GM23248 (cell line): ENCODE measurements at places on chromosomes 7 and 10.
A peak's percentile ranks its signal among the peaks of the same experiment; 100 is the strongest.

DNA sequence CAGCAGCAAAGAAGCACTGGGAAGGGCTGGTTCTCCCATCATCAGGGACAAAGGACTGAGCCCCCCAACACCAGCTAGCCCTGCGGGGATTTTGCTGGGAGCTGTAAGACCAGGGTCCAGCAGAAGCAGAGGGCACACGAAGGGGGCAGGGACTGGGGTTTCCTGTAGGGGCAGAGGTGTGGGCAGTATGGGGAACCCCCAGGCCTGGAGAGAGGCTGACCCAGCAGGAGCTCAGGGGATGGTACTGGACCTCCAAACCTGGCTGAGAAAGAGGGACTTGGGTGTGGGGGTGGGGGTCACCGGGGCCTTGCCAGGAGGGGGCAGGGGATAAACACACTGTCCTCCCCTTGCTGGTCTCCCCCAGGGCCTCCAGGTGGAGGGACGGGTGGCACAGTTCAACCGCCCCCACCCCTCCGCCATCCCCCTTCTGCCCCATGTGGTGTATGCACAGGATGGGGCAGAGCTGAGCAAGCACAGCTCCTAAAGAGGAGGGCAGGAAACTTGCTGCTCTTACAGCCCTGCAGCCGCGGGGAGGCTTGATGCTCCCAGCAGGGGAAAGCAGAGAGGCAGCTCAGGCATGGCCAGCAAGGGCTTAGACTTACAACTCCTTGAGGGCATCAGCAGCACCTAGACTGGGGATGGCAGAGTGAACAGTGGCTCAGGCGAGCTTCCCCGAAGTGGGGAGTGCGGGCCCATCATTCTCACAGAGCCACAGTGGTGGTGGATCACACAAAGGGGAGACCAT is 12.4 kb upstream of the RET start:
- DNase-seq: no peak

DNA sequence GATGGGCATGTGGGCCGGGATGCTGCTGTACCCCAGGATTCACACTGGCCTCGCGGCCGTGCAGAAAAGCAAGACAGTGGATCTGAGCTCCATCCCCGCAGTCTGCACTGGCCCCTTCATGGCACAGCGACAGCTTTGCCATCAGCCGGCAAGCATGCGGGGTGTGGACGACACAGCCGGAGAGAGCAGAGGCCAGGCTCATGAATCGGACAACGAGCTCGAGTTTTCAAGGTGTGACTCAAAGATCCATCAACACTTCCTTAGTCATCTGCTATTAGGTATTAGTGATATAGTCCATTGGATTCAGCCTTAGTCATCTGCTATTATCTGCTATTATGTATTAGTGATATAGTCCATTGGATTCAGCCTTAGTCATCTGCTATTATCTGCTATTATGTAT is 254.7 kb downstream of the KLF6 start:
- peak; percentile 79 for DNase-seq

DNA sequence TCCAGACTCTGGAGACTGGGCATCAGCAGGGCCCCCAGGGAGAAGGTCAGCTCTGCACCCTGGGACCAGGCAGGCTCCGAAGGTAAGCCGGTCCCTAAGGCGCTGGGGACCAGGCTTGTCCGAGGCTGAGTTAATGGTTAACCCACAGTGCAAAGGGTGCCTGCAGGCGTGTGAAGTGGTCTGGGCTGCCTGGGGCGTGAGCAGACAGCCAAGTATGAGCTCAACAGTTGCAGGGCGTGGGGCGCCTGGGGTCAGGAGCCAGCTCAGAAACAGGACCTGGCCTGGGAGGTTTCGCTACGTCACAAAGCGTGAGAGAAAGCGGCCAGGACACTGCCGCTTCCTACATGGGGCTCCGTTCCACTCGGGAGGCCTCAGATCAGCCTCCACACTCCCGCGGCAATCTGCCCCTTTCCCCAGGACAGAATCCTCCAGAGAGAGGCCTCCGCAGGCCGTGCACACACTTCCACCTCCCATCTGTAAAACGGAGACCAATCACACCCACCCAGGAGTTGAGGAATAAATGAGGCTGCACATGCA is 16.0 kb downstream of the PDGFA start:
- DNase-seq: no peak

DNA sequence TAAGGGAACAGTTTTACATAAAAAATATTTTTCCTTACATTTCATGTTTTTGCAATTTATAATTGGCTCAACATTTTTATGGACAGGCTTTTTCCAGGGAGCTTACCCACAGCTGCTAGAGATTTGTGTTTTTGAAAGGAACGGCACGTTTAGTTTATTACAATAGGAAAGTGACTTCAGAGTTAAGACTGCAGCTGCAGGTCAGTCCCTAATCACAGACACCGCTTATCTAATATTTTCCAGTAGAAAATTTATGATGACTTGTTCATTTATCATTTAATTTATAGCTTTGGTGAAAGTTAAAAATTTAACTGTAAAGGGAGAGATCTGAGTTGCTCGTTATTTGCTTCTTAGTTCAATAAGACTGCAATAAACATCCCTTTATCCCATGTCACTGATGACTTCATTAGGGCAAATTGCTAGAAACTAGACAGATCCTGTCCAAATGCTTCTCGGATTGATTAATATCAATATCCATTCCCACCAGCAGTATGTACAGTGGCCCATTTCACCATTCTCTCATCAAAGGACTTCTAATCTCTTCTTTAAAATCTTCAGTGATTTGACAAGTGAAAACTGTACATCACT is 97.0 kb upstream of the ODAD2 start:
- peak; percentile 7 for DNase-seq

DNA sequence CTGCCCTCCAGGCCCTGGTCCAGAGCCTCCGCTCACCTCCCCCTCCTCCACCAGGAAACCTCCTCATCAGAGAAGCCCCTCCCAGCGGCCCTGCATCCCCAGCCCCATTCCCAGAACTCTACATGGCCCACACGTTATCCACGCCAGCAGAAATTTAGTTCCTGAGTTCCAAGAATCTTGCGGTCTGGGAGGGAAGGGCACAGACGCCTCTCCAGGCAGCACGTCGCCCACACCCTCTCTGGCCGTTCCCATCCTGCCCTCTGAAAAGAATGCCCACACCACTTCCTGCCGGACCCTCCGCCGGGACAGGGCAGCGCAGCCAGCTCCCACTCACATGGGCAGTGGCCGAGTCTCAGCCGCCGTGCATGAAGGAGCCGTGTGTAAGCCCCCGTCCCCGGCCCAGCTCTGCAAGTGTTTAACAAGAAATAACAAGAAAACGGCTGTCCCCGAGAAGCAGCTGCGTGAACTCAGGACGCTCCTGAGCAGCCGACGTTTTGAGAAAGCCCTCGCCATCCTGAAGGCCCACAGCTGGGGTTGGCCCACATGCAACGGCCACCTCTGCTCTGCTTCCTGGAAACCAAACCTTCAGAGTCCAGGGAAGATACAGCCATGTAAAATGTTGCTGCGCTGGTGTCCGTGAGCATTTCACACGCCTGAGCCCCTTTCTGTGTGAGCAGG is 17.4 kb downstream of the ADGRA1 start:
- DNase-seq: peak; percentile 28

DNA sequence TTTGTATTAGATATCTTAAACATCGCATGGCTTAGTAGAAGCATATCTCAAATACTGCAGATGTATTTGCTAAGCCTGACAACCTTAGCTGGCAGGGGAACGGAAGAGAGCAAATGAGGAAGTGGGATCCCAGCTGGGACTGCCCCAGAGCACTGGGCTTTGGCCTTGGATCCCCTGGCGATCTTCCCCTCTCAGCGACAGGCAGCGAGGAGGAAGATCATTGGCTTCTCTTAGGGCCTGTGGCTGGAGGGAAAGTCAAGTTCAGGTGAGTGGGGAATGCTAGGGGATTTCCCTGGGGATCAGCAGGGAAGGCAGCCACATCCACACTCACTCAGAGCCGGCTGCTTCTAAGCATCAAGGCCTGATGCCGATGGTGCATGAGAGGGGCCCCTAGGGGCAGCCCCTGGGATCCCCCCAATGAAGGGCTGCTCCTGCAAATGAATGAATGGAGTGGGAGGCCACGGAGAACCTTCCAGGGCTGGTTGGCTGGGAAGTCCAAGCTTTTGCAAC is 42.0 kb downstream of the LYZL2 start:
- DNase-seq: no peak

GRCh38 chr10:122158362-122158761 is 112.7 kb upstream of the BTBD16 start:
- DNase-seq: no peak

- DNase-seq: peak; percentile 2
Observed at GRCh38 chr7:82674268-82674667, 230.7 kb upstream of the CACNA2D1 start.

- peak; percentile 65 for DNase-seq
Observed at GRCh38 chr7:79452495-79453265, 787 bp downstream of the MAGI2 start.

DNA sequence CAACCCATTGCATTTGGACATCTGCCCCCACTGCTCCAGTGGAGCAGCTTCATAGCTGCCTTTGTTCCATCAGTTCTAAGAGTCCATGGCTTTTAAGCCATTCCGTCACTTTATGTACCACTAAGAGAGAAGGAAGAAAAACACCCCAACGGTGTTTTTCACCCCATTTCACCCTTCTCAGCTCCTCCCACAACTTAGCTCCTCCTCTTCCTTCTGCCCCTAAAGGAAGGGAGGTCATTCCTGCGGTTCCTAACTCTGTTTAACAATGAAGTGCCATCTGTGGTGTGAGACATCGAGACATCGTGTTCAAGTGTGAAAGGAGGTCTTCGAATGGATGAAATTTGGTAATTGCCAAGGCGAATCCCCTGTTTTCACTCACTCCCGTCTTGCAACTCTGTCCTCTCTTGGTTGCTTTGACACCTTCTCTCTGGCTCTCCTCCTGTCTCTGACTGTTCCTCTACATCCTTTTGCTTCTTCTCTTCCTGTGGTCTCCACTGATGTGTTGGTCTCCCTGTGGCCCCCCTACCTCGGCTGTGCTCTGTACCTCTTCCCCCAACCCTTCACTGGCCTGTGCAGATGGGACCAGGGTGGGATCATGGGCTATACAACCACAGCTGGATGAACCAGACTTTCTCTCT is 23.0 kb downstream of the SMKR1 start:
- no peak for DNase-seq

- DNase-seq: peak; percentile 47
Observed at GRCh38 chr10:101686133-101686925, 8.6 kb downstream of the FBXW4 start.

GRCh38 chr7:31882187-31882586 is 188.0 kb downstream of the PDE1C start:
- peak; percentile 44 for DNase-seq

DNA sequence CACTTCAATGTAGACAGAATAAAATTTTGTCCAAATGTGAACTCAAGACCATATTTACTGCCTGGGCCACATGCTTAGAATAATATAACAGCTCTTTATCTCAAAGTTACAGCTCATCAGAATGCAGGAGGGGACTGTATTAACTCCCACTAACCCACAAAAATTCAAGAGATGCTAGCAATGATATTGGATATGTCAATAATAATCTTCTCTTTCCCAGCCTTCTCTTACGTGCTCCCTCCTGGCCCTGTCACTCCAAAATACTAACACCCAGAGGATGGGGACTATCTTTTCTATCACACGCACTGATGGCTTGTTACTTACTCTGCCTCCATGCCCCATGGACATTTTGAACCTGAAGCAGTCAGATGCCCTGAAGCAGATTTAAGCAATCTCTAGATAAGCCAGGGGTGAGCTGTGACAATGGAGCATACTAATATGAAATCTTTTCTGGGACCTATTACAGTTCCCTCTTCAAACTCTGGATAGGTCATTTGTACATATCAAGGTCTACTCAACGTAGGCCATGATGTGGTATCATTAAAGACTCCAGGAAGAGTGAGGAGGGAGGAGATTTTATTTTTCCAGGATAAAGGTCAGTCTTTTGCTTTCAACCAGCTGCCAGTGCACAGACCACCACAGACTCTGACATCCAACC is 803.0 kb downstream of the GRM8 start:
- DNase-seq: no peak

- peak; percentile 57 for DNase-seq
Observed at GRCh38 chr10:118594392-118595063, 920 bp downstream of the PRLHR start.

- DNase-seq: no peak
Observed at GRCh38 chr10:112981553-112981952, 31.5 kb downstream of the TCF7L2 start.

GRCh38 chr7:72405418-72405817 is 6.7 kb downstream of the CALN1 start:
- DNase-seq: no peak

- DNase-seq: peak; percentile 48
Observed at GRCh38 chr10:119724593-119725516, 995 bp upstream of the INPP5F start.

DNA sequence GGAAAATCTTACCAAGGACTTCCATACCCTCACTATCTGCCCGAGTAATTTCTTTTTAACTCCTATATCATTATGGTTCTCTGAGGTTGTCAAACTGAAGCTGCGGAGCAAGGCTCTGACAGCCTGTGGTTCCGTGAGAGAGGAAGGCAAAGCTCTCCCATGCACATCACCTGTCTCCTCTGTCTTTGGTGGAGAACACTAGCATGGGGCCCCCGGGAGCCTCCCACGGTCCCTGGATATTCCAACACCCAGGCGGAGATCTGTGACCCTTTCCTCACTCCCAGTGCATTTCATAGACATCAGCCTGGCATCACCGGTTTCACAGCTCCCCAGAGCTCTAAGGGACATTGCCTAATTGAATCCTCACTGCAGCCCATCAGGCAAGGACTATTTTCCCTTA is 10.4 kb downstream of the RBP4 start:
- DNase-seq: no peak

- no peak for DNase-seq
Observed at GRCh38 chr10:85618841-85619240, 747.8 kb downstream of the GRID1 start.

- DNase-seq: peak; percentile 71
Observed at GRCh38 chr7:135597181-135597925, 39.6 kb downstream of the NUP205 start.

GRCh38 chr10:28765641-28766040 is 88.3 kb downstream of the BAMBI start:
- DNase-seq: no peak

GRCh38 chr7:111082351-111082750 is 8.6 kb upstream of the LRRN3 start:
- peak; percentile 71 for DNase-seq

GRCh38 chr7:116546916-116547315 is 22.1 kb downstream of the CAV1 start:
- DNase-seq: peak; percentile 57

GRCh38 chr7:44769776-44770294 is 21.2 kb downstream of the ZMIZ2 start:
- peak; percentile 71 for DNase-seq

DNA sequence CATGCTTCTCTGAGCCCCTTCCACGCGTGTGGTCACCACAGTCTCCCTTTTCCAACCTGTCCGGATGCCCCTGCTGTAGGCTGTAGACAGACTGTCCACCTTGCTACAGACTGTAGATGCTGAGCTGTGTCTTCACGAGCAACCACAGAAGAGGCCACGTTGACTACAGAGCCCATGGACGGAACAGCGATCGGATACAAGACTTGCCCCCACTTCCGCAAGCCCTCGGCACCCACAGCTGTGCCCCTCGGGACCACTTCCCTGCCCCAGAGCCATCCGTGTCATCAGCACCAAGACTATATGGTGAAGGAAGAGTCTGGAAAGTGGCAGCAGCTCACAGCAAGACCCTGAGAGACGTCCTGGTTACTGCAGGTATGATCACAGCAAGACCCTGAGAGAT is 491.4 kb downstream of the DNAJB6 start:
- DNase-seq: no peak
